ENCODE measurements at places on chromosomes 12 and 14.

GRCh38 chr12:54870617-54871016 lies 16.3 kb downstream of the MUCL1 start:
- DNase-seq, result no peak

GRCh38 chr14:92492258-92492657 lies 21.3 kb upstream of the RIN3 start:
- DNase-seq, result no peak

GRCh38 chr14:25757364-25757763 lies 707.4 kb upstream of the STXBP6 start:
- DNase-seq, result no peak

GRCh38 chr14:24382064-24382371 lies 14.0 kb downstream of the NFATC4 start:
- DNase-seq, result no peak

DNA sequence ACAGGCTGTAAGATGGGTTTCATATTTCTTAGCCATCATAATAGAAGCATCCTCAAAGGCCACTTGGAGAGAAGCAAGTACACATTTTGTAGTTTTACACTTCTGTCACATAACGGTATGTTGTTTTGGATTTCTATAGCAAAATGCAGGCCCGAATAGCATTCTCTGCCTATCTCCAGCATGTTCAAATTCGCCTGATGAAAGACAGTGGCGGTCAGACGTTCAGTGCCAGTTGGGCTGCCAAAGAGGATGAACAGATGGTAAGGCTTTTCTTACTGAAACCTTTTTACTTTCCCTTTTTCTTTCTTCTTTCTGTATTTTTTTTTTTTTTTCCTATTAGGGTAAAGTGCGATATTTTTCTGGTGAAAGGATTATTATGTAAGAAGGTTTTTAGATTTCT lies 110.5 kb downstream of the TTLL5 start:
- DNase-seq, result no peak

DNA sequence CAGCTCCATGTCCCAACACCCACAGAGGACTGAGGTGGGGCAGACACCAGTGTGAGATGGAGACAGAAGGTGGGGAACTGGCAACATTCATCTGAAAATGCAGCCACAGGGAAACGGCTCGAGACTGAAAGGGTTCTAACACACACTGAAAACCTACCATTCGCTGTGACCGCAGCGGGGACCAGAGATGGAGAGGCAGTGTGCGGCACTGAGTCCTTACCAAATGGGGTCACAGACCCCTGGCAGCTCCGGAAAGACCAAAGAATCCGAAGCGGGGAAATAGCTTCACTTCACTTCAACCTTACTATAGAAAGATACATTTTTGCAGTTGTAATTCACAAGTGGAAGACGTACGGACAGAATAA lies 9.6 kb downstream of the BAG5 start:
- no peak for DNase-seq

- DNase-seq, result no peak
Measured at GRCh38 chr12:111105294-111105693, 184.9 kb upstream of the MYL2 start.

GRCh38 chr12:11150832-11151231 lies 16.4 kb upstream of the TAS2R30 start:
- DNase-seq, result no peak

DNA sequence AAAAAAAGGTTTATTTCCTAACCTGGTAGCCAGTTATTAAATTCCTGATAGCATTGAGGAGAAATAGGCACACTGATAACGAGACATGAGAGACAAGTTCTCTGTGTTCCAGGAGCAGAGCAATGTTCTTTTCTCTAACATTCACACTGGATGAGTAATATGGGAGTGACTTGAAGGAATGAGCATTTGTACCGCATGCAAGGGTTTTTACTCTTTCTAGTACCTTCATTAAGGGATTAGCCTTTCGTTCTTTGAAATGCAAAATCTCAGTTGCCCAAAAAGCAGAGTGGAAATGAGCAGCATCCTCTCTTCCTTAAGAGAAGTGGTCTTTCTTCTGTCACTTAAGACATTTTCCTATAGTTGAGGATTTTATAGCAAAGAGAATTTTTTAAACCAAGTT lies 54.7 kb downstream of the FGD4 start:
- no peak for DNase-seq

GRCh38 chr12:109777544-109777943 lies 55.7 kb downstream of the TRPV4 start:
- no peak for DNase-seq

GRCh38 chr14:37515771-37516170 lies 79.3 kb downstream of the FOXA1 start:
- no peak for DNase-seq

GRCh38 chr12:46177837-46178608 lies 90.8 kb downstream of the SLC38A1 start:
- no peak for DNase-seq

GRCh38 chr12:54680374-54680773 lies 32.2 kb upstream of the DCD start:
- no peak for DNase-seq

- DNase-seq, result no peak
Measured at GRCh38 chr14:94649543-94650443, 37.6 kb downstream of the SERPINA3 start.

DNA sequence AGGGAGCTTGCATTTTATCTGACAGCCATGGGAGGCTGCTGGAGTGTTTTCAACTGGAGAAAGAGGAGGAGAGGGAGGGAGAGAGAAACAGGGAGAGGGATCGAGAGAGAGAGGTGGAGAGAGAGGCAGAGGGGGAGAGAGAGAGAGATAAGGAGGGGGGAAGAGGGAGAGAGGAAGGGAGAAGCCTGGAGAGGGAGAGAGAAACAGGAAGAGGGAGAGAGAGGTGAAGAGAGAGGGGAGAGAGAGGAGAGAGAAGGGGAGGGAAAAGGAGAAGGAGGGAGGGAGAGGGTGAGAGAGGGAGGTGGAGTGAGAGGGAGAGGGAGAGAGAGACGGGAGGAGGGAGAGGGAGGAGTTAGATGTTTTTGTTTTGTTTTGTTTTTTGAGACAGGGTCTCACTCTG lies 45.6 kb downstream of the DNAH10 start:
- no peak for DNase-seq

DNA sequence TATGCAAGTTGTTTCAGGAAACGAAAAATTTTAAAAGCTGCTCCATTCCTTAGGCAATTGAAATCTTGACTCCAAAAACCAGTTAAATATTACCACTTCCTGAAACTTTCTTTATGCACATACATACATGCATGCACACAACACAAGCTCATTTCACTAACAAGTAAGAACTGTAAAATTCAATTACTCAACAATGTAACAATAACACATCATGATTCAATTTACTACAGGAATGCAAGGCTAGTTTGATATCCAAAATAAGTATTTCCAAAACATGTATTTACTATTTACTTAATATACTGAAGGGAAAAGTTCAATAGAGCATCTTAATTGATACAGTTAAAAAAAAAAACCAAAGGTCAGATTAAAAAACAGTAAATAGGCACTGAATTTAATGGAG lies 19.6 kb downstream of the NAP1L1 start:
- DNase-seq, result no peak

- DNase-seq, result no peak
Measured at GRCh38 chr14:99744199-99744872, 48.9 kb upstream of the EML1 start.

GRCh38 chr14:72118841-72119240 lies 186.6 kb downstream of the RGS6 start:
- no peak for DNase-seq

DNA sequence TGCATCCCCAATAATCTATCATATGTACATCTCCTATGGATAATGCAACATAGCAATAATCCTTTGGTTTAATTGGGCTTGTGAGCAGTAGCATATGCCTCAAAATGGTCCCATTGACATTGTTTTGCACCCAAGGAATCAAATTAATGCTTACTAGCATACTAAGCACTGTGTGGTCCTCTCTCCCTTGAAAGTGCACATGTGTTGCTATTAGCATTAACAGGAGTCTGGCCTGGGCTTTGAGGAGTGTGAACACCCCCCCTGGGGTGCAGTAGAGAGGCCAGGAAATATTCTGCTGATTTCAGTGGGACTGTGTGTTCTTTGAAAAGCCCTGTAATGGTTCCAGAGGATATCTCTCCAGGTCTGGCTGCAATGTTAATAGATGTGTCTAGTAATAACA lies 1148.4 kb downstream of the VRK1 start:
- no peak for DNase-seq

Measured in activated CD8-positive, alpha-beta memory T cell treated with anti-CD3 and anti-CD28 coated beads for 1 hour (primary cell).